ENCODE measurements at places on chromosomes 4 and X. TPM values are rescaled to one million over a fixed set of nuclear protein-coding genes. Genes with fewer than 3 reads are reported as not detected.
A peak's percentile ranks its signal among the peaks of the same experiment; 100 is the strongest.

GRCh38 chr4:86909546-86910295 is 17.5 kb upstream of the C4orf36 start:
- no peak overlapping the region for H3K27ac ChIP-seq
- H3K27me3 ChIP-seq, result no peaks in the 10 kb centered on the region

- H3K36me3 ChIP-seq, result no peaks in the 10 kb centered on the region
- no peaks in the 10 kb centered on the region for H3K27me3 ChIP-seq
- H3K27ac ChIP-seq, result no peak overlapping the region
- H3K4me1 ChIP-seq, result peaks cover 8% of the 10 kb centered on the region
- no peak overlapping the region for H3K4me3 ChIP-seq
Observed at GRCh38 chr4:1647432-1647831, 36.7 kb downstream of the FAM53A start.

Gene CSAG1
- not detected for total RNA-seq

Gene HSFX2
- total RNA-seq, result 0.36 TPM

DNA sequence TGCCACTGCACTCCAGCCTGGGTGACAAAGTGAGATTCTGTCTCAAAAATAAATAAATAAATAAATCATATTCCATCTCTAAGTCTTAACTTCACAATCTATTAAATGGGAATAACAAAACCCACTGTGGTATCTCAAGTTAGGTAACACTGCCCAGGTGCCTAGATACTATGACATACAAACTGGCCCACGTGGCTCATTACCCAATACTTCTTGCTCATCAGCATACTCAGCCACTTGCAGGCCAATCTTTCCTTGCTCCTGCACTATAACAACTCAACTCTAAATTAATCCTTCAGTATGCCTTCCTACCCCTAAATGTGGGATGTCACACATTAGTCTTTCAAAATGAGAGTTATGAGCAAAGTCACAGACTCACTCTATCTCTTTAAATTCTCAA is 230.1 kb downstream of the OPHN1 start:
- peaks cover 6% of the 10 kb centered on the region for H3K27me3 ChIP-seq
- no peak overlapping the region for H3K4me3 ChIP-seq
- no peaks in the 10 kb centered on the region for H3K36me3 ChIP-seq
- no peaks in the 10 kb centered on the region for H3K4me1 ChIP-seq
- no peak overlapping the region for H3K27ac ChIP-seq

- peak; percentile 69 for DNase-seq
- no peaks in the 10 kb centered on the region for H3K27me3 ChIP-seq
- no peak overlapping the region for H3K27ac ChIP-seq
- no peaks in the 10 kb centered on the region for H3K36me3 ChIP-seq
Observed at GRCh38 chr4:176387571-176387970, 67.8 kb downstream of the SPCS3 start.

GRCh38 chr4:53785996-53786395 is 194.7 kb upstream of the LNX1 start:
- no peaks in the 10 kb centered on the region for H3K27me3 ChIP-seq
- no peak for DNase-seq
- H3K4me3 ChIP-seq, result no peak overlapping the region
- peaks cover 22% of the 10 kb centered on the region for H3K4me1 ChIP-seq
- H3K36me3 ChIP-seq, result no peaks in the 10 kb centered on the region

GRCh38 chr4:121397941-121398601 is 17.3 kb upstream of the QRFPR start:
- DNase-seq, result no peak
- H3K4me3 ChIP-seq, result no peak overlapping the region
- peaks cover 3% of the 10 kb centered on the region for H3K27me3 ChIP-seq
- H3K27ac ChIP-seq, result no peak overlapping the region
- H3K4me1 ChIP-seq, result no peaks in the 10 kb centered on the region

GRCh38 chr4:94244087-94244828 is 36.6 kb downstream of the SMARCAD1 start:
- H3K27ac ChIP-seq, result no peak overlapping the region
- H3K36me3 ChIP-seq, result peaks cover 36% of the 10 kb centered on the region
- no peaks in the 10 kb centered on the region for H3K4me1 ChIP-seq
- no peaks in the 10 kb centered on the region for H3K27me3 ChIP-seq

Gene STARD8
- 1.5 TPM for total RNA-seq

DNA sequence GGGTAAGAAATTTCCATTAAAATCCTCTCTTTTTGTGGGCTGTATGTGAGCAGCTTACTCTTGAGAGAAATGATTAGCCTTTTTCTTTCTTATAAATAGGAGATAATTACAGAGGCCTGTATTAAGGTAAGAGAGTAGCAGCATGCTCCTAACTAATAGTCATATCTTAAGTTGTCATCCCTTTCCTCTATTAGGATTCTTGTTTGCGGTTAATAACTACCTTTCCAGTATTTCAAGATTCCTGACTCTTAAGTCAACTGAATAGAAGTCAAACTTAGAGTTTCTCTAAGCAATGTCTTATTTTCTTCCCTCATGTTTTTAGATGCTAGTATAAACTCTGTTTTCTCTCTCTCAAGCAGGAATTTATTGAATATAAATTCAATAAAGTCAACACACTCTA is 139.9 kb upstream of the GPRIN3 start:
- no peaks in the 10 kb centered on the region for H3K4me1 ChIP-seq
- H3K4me3 ChIP-seq, result no peak overlapping the region
- no peak for DNase-seq
- no peaks in the 10 kb centered on the region for H3K36me3 ChIP-seq

Gene CXCL9
- not detected for total RNA-seq

- H3K36me3 ChIP-seq, result no peaks in the 10 kb centered on the region
- H3K27ac ChIP-seq, result no peak overlapping the region
- DNase-seq, result peak; percentile 68
- no peak overlapping the region for H3K4me3 ChIP-seq
Observed at GRCh38 chr4:52984462-52984881, 122.4 kb downstream of the RASL11B start.

- peak; percentile 54 for DNase-seq
- H3K27ac ChIP-seq, result no peak overlapping the region
- no peaks in the 10 kb centered on the region for H3K36me3 ChIP-seq
- H3K4me1 ChIP-seq, result no peaks in the 10 kb centered on the region
Observed at GRCh38 chr4:182832352-182833120, 84.7 kb downstream of the DCTD start.

Gene UGT2A1
- not detected for total RNA-seq

Gene PAGE5
- not detected for total RNA-seq

Gene MMRN1
- total RNA-seq, result not detected

Gene SULT1E1
- not detected for total RNA-seq

Gene BOD1L1
- total RNA-seq, result 31.8 TPM

Gene COX7B2
- not detected for total RNA-seq

Gene CYP2U1
- 27.1 TPM for total RNA-seq

Gene FAM9B
- not detected for total RNA-seq

- no peak overlapping the region for H3K27ac ChIP-seq
- no peaks in the 10 kb centered on the region for H3K36me3 ChIP-seq
- H3K4me3 ChIP-seq, result peak overlapping the region; percentile 7
- H3K4me1 ChIP-seq, result no peaks in the 10 kb centered on the region
- DNase-seq, result no peak
Observed at GRCh38 chrX:24646745-24647182, 383 bp downstream of the PCYT1B start.

DNA sequence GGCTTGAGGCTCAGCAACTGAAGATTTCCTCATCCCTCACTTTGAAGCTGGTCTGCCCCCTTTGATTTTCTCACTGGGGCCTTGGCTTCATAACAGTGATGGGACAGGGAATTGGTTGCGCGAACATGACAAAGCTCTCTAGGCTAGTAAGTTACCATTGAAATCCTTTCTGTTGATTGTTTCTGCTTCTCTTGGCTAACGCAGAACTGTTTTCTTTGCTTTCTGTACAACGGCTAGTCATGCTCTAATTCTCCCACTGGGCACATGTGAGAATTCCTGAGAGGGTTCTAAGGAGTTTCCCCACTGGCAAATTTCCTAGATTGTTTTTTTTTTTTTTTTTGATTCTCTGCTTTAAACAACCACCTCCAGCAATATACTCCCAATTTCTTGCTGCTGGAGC is 738.6 kb downstream of the PCDH7 start:
- H3K36me3 ChIP-seq, result no peaks in the 10 kb centered on the region
- DNase-seq, result no peak
- no peaks in the 10 kb centered on the region for H3K4me1 ChIP-seq
- no peaks in the 10 kb centered on the region for H3K27me3 ChIP-seq
- H3K27ac ChIP-seq, result no peak overlapping the region
- H3K4me3 ChIP-seq, result no peak overlapping the region

Gene H2BW2
- not detected for total RNA-seq

Gene PHKA1
- total RNA-seq, result 4.7 TPM

DNA sequence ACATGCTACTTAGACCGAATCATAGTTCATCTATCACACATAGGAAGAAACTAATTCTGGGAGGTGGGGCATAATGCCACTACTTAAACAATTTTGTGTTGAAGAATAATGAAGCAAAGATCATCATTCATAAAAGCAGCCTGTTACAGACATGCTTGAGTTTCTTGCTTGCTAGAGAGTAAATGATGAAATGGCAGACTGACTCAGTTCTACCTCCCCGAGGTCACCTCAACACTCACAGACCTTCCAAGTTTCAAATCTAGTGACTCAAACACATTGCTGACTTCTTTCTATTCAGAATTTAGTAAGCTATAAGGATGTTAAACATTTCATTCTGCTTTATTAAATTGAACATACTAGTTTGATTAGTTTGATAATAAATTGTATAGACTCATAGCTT is 636.5 kb upstream of the FRG1 start:
- no peaks in the 10 kb centered on the region for H3K4me1 ChIP-seq
- H3K27ac ChIP-seq, result no peak overlapping the region
- H3K4me3 ChIP-seq, result no peak overlapping the region
- H3K36me3 ChIP-seq, result no peaks in the 10 kb centered on the region

DNA sequence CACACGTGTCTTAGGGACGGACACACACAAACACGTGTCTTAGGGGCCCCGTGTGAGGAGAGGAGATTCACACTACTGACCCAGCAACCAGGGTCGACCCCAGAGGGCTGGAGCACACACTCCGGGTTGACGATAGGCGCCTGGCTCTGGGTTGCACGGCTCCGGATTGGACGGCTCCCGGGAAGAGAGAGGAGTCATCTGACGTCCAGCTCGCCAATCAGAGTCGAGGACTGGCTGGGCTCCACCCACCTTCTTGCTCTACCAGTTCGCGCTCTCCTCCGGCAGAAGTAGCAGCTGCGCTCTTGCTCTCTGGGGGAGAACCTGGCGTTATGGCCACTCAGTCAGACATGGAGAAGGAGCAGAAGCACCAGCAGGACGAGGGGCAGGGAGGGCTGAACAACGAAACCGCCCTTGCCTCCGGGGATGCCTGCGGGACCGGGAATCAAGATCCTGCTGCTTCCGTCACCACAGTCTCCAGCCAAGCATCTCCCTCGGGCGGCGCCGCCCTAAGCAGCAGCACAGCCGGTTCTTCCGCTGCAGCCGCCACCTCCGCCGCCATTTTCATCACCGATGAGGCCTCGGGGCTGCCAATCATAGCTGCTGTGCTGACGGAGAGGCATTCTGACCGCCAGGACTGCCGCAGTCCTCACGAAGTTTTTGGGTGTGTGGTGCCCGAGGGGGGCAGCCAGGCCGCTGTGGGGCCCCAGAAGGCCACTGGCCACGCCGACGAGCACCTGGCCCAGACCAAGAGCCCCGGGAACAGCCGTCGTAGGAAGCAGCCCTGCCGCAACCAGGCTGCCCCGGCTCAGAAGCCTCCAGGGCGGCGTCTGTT is 74.3 kb downstream of the NUDT10 start:
- no peak overlapping the region for H3K27ac ChIP-seq
- H3K4me3 ChIP-seq, result no peak overlapping the region
- H3K27me3 ChIP-seq, result no peaks in the 10 kb centered on the region
- peak; percentile 48 for DNase-seq
- H3K4me1 ChIP-seq, result no peaks in the 10 kb centered on the region
- H3K36me3 ChIP-seq, result no peaks in the 10 kb centered on the region

- H3K4me1 ChIP-seq, result no peaks in the 10 kb centered on the region
- H3K27ac ChIP-seq, result no peak overlapping the region
- no peaks in the 10 kb centered on the region for H3K36me3 ChIP-seq
- DNase-seq, result no peak
- no peak overlapping the region for H3K4me3 ChIP-seq
- no peaks in the 10 kb centered on the region for H3K27me3 ChIP-seq
Observed at GRCh38 chr4:36111172-36111571, 133.1 kb downstream of the ARAP2 start.

GRCh38 chr4:78610546-78611214 is 59.1 kb downstream of the ANXA3 start:
- no peak for DNase-seq
- H3K36me3 ChIP-seq, result no peaks in the 10 kb centered on the region
- H3K27me3 ChIP-seq, result no peaks in the 10 kb centered on the region
- peaks cover 3% of the 10 kb centered on the region for H3K4me1 ChIP-seq

DNA sequence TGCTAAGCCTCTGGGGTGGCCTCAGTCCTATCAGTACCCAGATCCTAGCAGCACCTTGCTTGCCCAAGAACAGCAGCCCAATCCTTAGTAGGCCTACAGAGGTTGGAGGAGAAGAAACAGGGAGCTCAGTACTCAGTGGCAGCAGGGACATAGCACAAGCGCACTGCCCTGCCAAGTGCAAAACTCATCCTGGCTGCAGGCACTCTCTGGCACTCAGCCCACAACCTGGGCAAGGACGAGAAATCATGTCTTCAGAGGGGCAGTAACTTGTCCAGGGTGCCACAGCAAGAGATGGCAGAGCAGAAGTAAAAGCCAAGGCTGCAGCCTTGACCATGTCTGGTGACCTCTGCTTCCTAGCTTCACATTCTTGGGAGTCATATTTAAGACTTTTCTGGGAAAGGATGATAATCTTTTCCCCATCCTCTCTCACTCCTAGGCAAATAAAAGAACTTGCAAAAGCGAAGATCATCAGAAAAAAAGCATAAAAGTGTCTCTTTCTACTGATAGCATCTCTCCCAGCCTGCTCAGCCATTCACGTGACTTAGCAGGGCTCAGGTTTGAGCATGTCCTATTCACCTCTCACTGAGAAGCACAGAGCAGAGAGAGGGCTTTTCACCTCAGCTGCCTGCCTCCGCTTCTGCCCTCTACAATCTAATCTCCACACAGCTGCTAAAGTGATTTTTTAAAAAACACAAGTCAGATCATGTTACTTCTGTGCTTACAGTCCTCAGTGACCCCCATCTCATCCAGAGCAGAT is 37.2 kb upstream of the MAGEA4 start:
- H3K36me3 ChIP-seq, result no peaks in the 10 kb centered on the region

Gene RAB9B
- total RNA-seq, result 1.8 TPM

GRCh38 chr4:126455865-126456264 is 1141.1 kb downstream of the FAT4 start:
- H3K4me1 ChIP-seq, result no peaks in the 10 kb centered on the region
- H3K36me3 ChIP-seq, result no peaks in the 10 kb centered on the region
- H3K27me3 ChIP-seq, result no peaks in the 10 kb centered on the region
- H3K4me3 ChIP-seq, result no peak overlapping the region
- DNase-seq, result no peak

Gene MAP9
- 18.1 TPM for total RNA-seq

GRCh38 chr4:75844151-75844662 is 58.0 kb downstream of the PPEF2 start:
- DNase-seq, result peak; percentile 79
- no peaks in the 10 kb centered on the region for H3K36me3 ChIP-seq
- H3K4me1 ChIP-seq, result peaks cover 44% of the 10 kb centered on the region
- no peak overlapping the region for H3K4me3 ChIP-seq

- H3K36me3 ChIP-seq, result no peaks in the 10 kb centered on the region
- peak overlapping the region; percentile 86 for H3K27ac ChIP-seq
- peaks cover 23% of the 10 kb centered on the region for H3K4me1 ChIP-seq
- no peak overlapping the region for H3K4me3 ChIP-seq
- H3K27me3 ChIP-seq, result peaks cover 9% of the 10 kb centered on the region
Observed at GRCh38 chrX:109840585-109840984, 107.5 kb upstream of the ACSL4 start.

Gene RGN
- 4.4 TPM for total RNA-seq

All from osteoblast (primary cell).